Islet precursor cell (in vitro differentiated cells): ENCODE measurements at places on chromosomes 1 and 21.

DNA sequence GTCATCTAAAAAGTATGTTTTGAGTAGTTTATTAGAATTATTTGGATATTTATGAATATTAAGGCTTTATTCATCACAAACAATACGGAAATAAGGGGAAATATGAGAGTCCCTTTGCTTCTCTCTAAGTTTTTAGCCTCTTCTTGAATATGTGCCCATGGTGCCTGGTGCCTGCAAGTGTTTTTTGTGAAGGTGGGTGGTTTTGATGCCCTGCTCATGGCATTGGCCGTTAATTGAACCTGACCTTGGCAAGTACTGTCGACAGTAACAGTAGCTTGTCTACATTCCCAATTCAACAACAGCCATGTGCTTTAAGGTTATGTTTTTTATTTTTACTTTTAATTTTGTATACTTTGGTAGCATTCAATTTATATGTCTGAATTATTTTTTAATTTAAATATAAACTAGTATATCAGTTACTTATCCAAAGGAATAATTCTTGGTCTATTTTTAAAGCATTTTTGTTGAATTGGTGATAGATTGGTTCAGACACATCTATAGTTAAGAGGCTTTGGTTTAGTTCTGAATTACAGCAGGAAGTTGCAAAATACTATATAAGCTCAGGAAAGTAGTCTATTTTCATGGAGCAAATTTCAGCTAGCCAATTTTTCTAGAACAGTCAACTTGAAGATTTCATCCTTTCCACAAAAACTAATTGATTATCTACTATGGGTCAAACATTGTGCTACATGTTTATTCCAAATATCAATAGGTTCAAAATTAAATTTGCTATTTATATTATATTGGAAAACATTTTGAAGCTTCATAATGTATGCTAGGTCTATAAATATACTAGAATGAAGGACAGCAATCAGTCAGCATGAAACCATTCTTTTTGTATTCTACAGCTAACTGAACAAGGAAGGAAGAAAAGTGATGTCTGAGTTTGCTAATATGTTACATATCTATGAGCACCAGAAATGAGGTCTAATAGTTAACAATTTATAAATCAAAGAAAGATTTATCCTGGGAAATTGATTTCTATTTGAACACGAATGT, 184.4 kb downstream of the MRPL39 start:
- no peak for DNase-seq

DNA sequence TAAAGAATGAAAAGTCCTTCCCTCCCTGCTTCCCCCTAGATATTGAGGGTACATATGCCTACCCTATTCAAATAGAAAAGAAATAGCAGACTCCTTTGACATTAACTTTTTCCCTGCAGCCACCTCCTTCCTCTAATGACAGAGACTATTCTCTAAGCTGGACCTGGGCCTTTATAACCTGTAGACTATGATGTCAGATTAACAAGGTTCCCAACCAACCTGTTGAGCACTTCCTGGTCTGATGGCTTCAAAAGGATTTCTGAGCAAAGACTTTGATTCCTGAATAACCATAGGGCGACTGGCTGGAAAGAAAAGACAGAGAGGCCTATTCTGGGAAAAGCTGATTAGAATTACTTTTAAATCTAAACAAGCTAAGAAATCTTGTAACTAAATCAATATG, 18.4 kb upstream of the C1orf216 start:
- DNase-seq, result no peak

DNA sequence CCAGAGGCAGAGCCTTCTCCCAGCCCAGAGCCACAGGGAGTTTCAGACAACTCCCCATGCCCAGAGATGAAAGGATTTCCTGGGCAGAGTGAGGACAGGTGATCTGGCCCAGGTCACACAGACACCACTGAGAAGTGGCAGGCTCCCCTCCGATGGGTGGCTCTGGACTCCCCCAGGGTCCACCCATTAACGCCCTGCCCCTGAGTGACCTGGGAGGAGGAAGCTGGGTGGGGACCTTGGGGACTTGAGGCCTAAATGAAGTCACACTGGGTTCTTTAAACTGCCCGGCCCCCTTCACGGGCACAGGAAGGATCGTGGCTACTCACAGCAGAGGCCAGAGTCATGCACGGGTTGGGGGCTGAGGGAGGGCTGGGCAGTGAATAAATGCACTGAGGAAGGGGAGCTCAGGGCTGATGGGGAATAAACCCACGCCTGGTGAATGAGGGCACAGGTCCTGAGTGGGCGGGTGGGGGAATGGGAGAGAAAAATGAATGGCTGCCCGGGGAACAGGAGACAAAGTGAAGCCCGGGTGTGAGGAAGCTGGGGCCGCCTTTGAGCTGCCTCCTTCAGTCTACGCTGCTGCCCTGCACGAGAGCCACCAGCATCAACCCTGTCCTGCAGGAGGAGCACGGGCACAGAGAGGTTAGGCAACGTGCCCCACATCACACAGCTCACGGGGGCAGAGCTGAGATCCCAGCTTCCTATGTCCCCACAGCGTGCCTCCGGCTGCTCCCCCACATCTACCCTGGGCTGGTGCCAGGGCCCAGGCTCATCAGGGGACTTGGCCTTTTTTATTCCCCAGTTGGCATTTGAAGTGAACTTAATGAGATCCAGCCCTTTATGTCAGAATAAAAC, 404.3 kb downstream of the MATN1 start:
- peak; percentile 54 for DNase-seq

DNA sequence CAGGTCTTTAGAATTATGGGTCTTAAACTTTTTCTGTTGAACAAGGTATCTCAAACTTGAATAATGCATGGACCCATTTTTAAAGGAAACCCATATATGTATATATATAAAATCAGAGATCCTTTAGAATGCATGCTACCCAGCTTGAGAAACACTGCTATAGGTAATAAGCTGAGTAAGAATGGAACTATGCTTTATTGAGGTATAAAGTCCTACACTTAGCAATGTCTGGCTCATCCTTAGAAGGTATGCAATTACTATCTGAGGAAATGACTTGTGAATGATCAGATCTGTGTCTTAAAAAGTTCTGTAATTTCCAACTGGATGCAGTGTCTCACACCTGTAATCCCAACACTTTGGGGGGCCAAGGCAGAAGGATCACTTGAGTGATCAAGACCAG, 11.2 kb downstream of the TRAF3IP3 start:
- no peak for DNase-seq

DNA sequence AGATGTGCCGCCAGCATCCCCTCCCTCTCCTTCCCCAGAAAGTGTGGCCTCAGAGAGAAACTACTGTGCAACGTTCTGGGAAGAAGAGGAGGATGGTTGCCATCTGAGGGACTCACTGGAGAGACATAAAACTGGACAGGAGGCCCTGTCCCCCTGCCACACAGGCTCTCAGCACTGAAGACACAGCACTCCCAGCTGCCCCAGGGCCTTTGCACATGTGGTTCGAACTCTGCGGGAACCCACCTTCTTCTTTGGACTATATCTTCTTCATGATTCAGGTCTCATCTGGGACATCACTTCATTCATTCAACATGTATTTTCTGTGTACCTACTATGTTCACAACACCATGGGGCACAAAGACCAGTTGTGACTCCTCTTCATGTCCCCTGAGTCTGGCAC, 17.4 kb downstream of the IGSF21 start:
- DNase-seq, result no peak

DNA sequence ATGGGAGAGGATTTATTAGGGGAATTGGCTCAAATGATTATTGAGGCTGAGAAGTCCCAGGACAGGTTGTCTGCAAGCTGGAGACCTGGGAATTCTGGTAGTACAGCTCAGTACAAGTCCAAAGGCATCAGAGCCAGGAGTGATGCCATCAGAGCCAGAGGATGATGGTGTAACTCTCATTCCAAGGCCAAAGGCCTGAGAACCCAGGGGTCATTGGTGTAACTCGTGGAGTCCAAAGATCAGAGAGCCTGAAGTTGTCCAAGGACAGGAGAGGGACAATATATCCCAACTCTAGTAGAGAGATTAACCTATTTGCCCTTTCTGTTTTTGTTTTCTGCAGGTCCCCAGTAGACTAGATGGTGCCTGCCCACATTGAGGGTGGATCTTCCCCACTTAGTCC, 134.3 kb downstream of the MAP3K21 start:
- DNase-seq, result no peak
